ENCODE measurements at places on chromosomes 5 and 9.

DNA sequence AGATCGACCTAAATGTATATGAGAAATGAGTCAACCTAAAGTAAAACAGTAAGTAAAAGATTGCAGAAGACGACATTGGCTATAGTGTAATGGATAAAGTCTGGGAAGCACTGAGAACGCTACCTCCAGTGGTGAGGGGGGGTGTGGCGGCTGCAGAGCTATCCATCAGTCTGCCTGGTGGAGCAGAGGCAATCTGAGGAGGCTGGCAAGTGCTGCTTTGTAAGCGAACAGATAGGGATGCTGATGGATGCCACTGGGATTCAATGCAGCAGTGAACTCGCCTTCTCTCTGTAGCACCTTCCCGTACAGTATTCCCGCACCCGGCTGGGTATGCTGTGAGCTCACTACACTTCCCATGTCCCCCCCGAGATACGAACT lies 261.5 kb downstream of the NSG2 start:
- no peak overlapping the region for H3K27ac ChIP-seq
- no peak for DNase-seq
- no peaks in the 10 kb centered on the region for H3K36me3 ChIP-seq
- H3K4me3 ChIP-seq, result no peak overlapping the region
- peaks cover 22% of the 10 kb centered on the region for H3K27me3 ChIP-seq

DNA sequence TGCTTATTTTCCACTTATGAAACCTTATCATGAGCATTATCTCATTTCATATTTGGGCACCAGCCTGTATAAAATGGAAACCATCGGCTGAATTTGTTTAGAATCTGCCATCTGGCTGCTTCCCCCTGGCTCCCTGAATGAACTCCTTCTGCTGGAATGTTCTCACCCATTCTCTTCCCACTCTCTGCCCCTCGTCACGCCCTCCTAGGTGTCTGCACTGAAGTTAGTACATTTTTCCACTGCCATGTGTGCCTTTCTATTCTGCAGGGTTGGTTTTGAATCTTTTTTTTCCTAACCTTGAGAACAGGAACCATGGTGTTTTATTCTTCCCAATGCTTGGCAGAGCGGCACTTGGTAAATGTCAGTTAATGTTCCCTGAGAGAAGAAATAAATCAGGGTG lies 359.7 kb downstream of the MLLT3 start:
- no peak overlapping the region for H3K4me3 ChIP-seq
- no peaks in the 10 kb centered on the region for H3K27me3 ChIP-seq
- H3K4me1 ChIP-seq, result peaks cover 2% of the 10 kb centered on the region
- H3K36me3 ChIP-seq, result no peaks in the 10 kb centered on the region

DNA sequence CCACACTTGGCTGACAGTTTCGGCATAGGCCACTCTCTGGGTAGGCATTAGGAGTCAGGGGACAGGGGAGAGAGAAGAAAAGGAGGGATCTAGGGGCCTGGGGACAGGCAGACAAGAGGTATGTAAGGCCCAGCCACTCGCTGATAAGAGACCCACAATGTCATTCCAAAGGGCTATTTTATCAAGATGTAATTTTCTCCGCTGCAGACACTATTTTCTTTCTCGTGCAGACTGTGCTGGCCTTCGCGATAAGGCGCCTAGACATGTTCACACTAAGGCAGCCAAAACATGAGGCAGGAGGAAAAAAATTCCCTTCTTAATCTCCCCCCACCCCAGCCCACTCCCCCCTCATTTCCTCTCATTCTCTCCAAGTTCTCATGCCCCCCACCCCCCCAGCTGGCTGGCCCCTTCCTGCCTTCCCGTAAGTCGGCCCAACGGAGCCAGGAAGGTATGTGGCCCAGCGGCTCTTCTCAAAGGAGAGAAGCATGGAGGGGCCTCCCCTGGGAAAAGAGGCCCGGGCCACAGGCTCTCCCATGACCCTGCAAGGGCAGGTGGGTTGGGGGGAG lies 44.9 kb upstream of the SYNPO start:
- H3K27ac ChIP-seq, result no peak overlapping the region
- H3K27me3 ChIP-seq, result no peaks in the 10 kb centered on the region
- H3K4me1 ChIP-seq, result no peaks in the 10 kb centered on the region
- no peaks in the 10 kb centered on the region for H3K36me3 ChIP-seq

GRCh38 chr5:72494623-72495124 lies 12.5 kb downstream of the ZNF366 start:
- DNase-seq, result no peak
- H3K27me3 ChIP-seq, result peaks cover 18% of the 10 kb centered on the region
- no peak overlapping the region for H3K4me3 ChIP-seq
- no peaks in the 10 kb centered on the region for H3K36me3 ChIP-seq
- no peaks in the 10 kb centered on the region for H3K4me1 ChIP-seq
- no peak overlapping the region for H3K27ac ChIP-seq

DNA sequence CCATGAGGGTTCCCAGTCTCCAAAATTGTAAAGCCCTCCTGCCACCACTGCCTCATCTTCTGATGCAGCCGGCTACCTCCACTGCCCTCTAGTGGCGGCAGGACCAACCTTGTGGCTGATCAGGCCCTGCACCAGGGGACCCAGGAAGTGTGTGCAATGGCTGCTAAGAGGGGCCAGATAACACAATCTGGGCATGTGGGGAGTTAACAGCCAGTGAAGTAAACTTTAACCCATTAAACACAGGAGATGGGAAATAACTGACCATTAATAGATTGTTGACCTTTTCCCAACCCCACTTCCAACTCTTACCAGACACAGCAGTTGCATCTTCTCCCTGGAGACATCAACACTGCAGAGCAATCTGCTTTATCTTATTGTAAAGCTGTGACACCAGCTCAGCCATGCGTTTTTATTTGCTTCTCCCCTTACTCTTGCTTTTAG lies 63.3 kb downstream of the FREM1 start:
- H3K4me1 ChIP-seq, result no peaks in the 10 kb centered on the region
- no peaks in the 10 kb centered on the region for H3K36me3 ChIP-seq
- peaks cover 2% of the 10 kb centered on the region for H3K27me3 ChIP-seq
- peak; percentile 77 for DNase-seq
- H3K4me3 ChIP-seq, result no peak overlapping the region

- peaks cover 3% of the 10 kb centered on the region for H3K36me3 ChIP-seq
- DNase-seq, result no peak
- H3K4me3 ChIP-seq, result no peak overlapping the region
- peaks cover 7% of the 10 kb centered on the region for H3K4me1 ChIP-seq
- H3K27ac ChIP-seq, result no peak overlapping the region
- no peaks in the 10 kb centered on the region for H3K27me3 ChIP-seq
Measured at GRCh38 chr5:138936225-138936967, 61.3 kb upstream of the LRRTM2 start.

DNA sequence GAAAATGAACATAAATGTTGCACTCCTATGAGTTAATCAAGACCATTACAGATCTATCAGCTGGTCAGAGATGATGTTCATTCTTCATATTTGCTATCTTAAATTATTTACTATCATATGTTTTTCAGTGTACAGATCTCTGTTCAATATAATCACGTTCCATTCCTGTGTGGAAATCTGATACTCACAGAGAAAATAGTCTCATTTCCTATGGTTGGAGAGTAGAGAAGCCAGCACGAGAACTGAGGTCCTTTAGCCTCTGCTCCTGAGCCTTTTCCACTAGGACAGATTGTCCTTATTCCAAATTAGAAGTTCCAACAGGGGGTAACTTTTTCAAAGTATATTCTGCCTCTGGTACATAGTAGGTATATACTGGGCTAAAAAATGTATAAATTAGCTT lies 29.2 kb downstream of the UGCG start:
- no peak for DNase-seq
- H3K27ac ChIP-seq, result no peak overlapping the region
- H3K4me1 ChIP-seq, result peaks cover 25% of the 10 kb centered on the region
- H3K4me3 ChIP-seq, result no peak overlapping the region

- H3K4me3 ChIP-seq, result no peak overlapping the region
- H3K4me1 ChIP-seq, result peaks cover 97% of the 10 kb centered on the region
- H3K27me3 ChIP-seq, result no peaks in the 10 kb centered on the region
- H3K27ac ChIP-seq, result peak overlapping the region; percentile 93
Measured at GRCh38 chr9:130030651-130031127, 12.3 kb downstream of the FNBP1 start.

DNA sequence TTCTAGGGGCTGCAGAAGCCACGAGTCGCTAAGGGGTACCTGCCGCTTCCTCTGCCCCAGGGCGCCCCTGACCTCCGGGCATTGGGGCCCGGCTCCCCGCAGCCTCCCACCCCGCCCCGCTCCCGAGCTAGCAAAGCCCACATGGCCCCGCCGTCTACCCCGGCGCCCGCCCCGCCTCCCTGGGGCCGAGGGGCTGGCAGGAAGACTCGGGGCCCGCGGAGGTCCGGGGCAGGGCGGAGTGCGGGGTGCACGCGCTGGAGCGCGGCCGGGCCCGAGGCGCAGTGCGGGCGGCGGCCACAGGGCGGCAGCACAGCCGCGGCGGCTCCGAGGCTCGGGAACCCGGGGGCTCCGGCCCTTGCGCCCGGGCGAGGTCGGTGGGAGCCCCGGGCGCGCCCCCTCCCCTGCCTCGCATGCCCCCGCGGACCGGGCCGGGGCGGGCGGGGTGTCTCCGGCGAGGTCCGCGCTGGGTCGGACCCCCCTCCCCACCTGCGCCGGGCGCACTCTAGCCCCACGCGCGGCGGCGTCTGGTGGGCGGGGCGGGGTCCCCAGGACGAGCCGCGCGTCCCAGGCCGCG lies 6.7 kb downstream of the NRARP start:
- H3K4me1 ChIP-seq, result peaks cover 8% of the 10 kb centered on the region
- H3K27me3 ChIP-seq, result peaks cover 27% of the 10 kb centered on the region
- H3K27ac ChIP-seq, result no peak overlapping the region
- H3K36me3 ChIP-seq, result no peaks in the 10 kb centered on the region

GRCh38 chr5:68134033-68134668 lies 81.4 kb upstream of the PIK3R1 start:
- no peaks in the 10 kb centered on the region for H3K27me3 ChIP-seq
- no peaks in the 10 kb centered on the region for H3K36me3 ChIP-seq
- no peaks in the 10 kb centered on the region for H3K4me1 ChIP-seq

All from activated naive CD4-positive, alpha-beta T cell treated with anti-CD3 and anti-CD28 coated beads for 36 hours (primary cell).